ENCODE measurements at places on chromosomes 1 and 21. TPM values are rescaled to one million over a fixed set of nuclear protein-coding genes. Genes with fewer than 3 reads are reported as not detected.

Gene S100A1
- not detected for total RNA-seq

Gene PROX1
- 1.4 TPM for total RNA-seq

Gene OR14K1
- not detected for total RNA-seq

Gene SPATA46
- total RNA-seq: not detected

Gene MTR
- total RNA-seq: 61.6 TPM

Gene PTCH2
- 1.4 TPM for total RNA-seq

Gene TIAM1
- total RNA-seq: 54.6 TPM

DNA sequence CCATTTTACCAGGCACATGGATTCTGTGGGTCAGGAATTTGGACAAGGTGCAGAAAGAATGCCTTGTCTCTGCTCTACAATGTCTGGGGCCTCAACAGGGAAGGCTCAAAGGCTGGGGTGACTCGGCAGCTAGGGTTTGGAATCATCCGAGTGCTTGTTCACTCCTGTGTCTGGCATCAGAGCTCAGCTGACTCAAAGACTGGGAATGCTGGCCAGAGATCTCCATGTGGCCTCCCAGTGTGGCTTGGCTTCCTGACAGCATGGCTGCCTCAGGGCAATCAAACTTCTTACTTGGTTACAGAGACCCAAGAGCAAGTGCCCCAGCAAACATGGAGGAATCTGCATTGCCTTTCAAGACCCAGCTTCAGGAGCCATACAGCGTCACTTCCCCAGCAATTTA, 110.5 kb downstream of the TOMM20 start:
- no peak for DNase-seq

GRCh38 chr1:89815611-89816010, 5.2 kb upstream of the LRRC8D start:
- no peak for DNase-seq

DNA sequence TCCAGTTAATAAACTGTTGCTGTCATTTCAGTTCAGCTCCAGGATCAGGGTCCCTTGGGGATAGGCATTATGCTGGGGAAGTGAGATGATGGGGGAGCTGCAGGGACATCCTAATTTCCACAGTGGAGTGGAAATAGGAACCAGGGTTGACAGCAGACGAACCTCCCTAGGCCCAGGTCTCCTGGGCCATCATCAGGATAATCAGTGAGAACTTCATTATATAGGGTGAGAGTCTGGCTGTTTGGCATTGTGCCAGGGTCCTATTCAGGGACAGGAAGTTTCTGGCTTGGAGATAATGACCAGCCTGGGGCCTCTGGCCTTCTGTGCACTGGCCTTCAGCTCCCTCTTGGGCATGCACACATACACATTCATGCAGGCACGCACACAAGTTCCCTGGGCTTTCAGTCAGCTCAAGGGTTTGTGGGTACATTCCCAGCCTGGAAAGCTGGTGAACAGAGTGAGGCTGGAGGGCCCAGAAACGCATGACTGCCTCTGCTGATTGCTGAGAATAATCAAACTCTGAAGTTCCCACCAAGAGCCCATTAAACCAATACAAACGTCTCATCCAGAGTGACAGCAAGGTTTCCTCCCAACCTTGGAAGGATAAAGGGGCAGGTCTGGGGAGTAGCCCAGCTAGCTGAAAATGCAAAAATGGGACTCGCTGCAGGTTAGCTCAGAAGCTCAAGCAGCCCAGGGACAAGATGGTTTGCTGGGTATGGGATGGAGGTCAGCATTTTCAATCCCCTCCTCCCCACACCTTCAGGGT, 13.9 kb upstream of the LRIG2 start:
- no peak for DNase-seq

DNA sequence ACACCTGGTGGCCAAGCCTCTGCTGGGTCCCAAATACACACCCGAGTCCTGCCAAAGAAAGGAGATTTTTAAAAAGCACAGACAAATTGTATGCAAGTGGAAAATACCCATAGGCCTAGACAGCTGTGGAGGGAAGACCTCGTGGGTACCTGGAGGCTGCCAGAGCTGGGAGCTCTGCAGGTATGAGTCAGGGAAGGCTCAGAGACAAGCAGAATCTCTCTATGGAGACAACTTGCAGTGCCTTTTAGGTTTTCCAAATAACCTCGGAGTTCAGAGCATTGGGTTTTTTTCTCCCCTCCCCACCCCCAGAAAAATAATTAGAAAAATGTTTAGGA, 127.7 kb downstream of the EDEM3 start:
- no peak for DNase-seq

GRCh38 chr1:11946647-11947046, 12.1 kb downstream of the PLOD1 start:
- DNase-seq: no peak

DNA sequence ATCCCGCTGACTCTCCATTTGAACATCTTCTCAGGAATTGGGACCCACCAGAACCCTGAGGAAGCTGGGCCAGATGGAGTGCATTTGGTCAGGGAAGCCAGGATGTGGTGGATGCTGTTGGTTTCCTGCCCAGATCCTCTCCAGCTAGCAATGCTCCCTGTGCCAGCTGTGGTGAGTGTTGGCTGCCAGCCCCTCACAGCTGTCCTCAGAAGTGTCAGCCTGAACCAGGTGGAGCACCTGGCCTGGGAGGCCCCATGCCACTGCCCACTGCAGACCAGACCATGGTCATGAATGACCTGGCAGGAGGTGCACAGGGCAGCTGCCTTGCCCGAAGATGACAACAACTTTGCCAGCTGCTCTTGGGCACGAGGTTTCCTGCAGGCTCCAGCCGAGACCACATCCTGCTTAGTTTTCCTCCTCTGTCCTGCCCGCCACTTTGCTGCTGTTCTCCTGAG, 54.4 kb downstream of the PRSS38 start:
- DNase-seq: no peak

GRCh38 chr1:185483664-185484450, 166.8 kb upstream of the IVNS1ABP start:
- no peak for DNase-seq

DNA sequence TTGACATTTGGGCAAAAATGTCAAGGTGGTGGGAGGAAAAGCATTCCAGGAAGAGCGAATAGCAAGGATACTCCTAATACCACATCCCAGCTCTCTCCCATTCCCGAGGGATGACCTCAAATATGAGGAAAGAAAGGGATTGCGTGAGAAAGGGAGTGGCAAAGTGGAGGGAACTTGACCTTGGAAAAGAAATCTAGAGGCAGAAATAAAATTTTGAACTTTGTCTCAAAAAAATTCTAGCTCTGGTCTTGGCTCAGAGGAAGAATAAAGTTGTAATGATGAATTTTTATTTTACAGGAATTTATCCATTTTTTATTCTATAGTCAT, 127.8 kb downstream of the TBX19 start:
- no peak for DNase-seq

- DNase-seq: no peak
Observed at GRCh38 chr1:113714606-113715269, 44.5 kb downstream of the PHTF1 start.

DNA sequence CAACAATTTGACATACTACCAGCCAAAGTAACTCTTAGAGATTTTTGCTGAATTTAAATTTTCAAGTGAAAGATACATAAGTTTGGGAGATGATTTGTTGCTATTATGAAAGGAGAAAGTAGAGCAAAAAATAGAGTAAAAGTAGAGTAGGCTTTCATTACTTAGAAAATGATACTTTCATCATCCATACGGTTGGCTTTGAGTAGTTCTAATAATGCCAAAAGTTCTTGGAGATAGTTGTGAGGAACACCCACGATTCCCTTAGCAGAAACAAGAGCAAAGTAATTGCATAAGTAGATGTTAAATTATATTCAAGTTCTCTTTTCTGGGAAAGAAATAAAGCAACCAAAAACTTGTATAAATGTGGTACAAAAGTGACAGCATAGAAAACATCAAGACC, 95.0 kb upstream of the VAV3 start:
- DNase-seq: no peak

DNA sequence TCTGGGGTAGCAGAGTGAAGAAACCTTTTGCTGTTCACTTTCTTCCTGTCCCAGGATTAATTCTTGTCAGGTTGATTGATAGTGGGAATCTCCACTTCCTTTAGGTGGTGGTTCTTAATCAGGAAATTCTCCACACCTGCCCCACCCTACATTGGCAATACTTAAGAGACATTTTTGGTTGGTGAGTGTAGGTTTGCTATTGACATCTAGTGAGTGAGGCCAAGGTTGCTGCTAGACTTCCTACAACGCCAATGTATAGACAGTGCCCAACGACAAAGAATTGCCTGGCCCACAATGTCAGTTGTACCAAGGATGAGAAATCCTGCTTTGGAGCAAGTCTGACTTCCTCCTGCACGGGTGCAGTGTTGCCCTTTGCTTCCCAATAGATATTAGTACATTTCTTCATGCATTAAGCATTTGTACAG, 38.5 kb downstream of the MAP3K7CL start:
- no peak for DNase-seq

GRCh38 chr1:77829851-77830250, 50.4 kb downstream of the MIGA1 start:
- no peak for DNase-seq

DNA sequence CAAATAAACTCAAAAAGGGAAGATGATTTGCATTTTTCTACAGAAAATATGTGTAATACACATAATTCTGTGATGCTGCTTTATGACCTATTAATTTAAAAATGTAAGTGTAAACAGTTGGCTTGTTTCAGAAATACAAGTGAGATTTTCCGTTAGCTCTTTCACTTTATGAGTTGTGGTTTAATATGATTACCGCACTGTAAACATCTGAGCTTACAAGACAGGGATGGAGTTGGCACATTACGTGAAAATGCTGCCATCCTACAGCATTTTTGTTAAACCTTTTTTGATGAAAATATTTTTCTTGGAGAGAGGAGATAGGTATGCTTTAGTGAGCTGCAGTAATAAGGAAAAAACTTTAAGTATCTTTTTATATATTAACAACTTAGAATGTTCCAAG, 426.8 kb upstream of the ADAMTS5 start:
- DNase-seq: no peak

- no peak for DNase-seq
Observed at GRCh38 chr1:172778456-172779455, 119.9 kb downstream of the FASLG start.

DNA sequence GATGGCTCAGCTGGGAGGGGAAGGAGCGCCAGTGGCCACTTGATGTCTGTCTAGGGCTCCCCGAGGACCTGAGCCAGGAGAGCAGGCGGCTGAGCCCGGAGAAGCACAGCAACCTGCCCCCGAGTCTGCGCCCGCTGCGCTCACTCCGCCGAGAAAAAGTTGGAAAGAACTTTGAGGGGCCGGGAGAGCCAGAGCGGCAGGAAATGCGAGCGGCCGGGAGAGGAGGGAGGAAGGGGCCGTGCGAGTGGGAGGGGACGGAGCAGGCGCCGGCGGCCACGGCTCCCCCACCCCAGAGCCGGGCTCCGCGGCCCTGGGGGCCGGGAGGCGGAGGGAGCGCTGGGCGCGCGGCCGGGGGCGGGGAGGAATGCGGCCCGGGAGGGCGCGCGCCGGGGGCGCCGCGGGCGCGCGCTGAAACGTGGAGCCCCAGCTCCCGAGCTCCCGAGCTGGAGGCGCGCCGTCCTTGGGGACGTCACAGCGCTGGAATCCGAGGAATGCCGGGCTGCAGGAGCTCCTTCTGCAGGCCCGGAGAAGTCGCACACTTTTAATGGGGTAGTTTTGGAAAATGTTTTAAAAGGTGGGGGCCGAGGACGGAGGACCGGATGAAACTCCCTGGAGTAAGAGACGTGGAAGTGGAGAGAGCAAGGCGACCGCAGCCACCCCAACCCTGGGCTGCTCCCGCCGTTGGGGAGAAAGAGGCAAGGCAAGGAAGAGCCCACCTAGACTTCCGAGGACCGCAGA, at the start of gene PTPN14:
Gene PTPN14 (minus strand): TSS at position 167 of the 738 bp plus-strand sequence. CDS start 86,799 bp downstream, outside the sequence.
- DNase-seq: peak; percentile 94

DNA sequence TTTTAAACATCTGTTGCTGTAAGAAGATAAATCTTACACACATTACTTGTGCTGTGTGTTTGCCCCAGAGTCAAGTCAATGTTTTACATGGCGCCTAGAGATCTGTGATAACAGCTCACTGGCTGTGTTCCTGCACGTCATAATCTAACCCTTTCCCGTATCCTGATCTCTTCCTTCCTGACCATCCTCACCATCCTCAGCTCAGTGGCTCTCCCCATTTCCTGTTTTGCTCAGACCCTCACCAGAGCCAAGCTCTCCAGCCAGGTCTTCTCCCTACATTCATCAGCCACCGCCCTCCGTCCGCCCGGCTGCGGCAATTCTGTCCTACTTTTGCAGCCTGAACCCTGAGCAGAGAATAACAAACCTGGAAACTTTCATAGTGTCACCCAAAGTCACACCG, 824.7 kb downstream of the USP25 start:
- no peak for DNase-seq

GRCh38 chr1:67020304-67020703, 33.6 kb downstream of the SLC35D1 start:
- DNase-seq: no peak

- DNase-seq: peak; percentile 34
Observed at GRCh38 chr1:230641900-230642262, 400 bp upstream of the COG2 start.

- DNase-seq: no peak
Observed at GRCh38 chr1:39886757-39887231, 3.5 kb upstream of the TRIT1 start.

DNA sequence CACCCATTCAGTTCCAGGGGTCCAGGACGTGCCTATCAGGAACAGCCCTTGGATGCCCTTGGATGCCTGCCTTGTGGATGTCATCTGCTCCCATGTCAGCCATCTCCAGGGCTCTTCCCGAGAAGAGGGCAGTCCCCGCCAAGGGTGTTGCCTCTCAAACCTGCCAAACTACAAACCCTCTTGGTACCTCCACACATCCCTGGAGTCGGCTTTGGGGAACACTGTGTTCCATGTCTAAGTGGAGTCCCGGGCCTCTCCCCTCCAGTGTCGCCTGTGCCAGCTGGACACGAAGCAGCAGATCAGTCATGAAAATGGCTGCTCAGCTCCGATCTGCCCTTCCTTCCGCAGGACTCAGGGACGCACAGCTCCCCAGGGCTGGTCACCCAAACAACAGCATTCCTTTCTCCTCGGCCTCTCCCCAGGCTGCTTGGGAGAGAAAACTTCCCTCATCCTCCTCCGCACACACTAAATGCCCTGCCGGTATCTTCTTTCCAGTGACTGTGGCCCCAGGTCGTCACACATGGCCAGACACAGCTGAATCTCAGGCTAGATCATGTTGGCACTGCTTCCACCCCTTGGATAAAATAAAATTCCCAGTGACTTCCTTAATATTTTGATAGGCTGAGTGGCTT, 53.4 kb downstream of the GALNT2 start:
- DNase-seq: no peak

All from mesothelial cell of epicardium (in vitro differentiated cells).